ENCODE measurements at places on chromosomes 3 and 15. TPM values are rescaled to one million over a fixed set of nuclear protein-coding genes. Genes with fewer than 3 reads are reported as not detected.

The IL17RC gene
- total RNA-seq: 0.27 TPM

The ALS2CL gene
- 1.4 TPM for total RNA-seq

The SHC4 gene
- total RNA-seq: 1.7 TPM

The SERINC4 gene
- total RNA-seq: 0.24 TPM

The ACKR4 gene
- total RNA-seq: not detected

GRCh38 chr3:96852849-96853248 lies 38.5 kb downstream of the EPHA6 start:
- DNase-seq: no peak

DNA sequence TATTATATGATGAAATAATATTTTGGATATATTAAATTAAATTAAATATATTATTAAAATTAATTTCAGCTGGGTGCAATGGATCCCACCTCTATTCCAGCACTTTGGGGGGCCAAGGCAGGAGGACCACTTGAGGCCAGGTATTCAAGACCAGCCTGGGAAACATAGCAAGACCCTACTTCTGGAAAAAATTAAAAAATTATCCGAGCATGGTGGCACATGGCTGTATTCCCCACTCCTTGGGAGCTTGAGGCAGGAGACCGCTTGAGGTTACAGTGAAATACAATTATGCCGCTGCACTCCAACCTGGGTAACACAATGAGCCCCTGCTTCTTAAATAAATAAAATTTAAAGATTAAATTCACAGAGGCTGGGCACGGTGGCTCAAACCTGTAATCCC lies 61.4 kb downstream of the SH3BP5 start:
- DNase-seq: no peak

DNA sequence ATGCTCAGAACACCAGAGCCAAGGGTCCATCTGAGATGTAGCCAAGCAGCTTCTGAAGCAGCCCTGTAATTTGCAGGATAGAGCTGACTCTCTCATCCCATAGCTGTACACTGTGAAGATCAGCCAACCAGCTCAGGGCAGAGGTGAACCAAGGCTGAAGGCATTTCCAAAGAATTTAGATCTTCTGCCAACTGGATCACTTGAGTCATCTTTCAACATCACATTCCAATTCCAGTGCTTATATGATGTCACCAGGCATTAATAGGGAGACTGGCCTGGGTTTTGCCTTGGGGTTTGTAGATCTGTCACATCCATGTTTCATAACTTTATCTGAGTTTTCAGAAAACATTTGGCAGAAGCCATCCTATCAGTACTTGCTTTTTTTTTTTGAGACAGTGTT lies 98.2 kb downstream of the NR2F2 start:
- DNase-seq: no peak

- DNase-seq: peak; percentile 7
These were observed 57.5 kb upstream of the SIN3A start for GRCh38 chr15:75508840-75509532.

DNA sequence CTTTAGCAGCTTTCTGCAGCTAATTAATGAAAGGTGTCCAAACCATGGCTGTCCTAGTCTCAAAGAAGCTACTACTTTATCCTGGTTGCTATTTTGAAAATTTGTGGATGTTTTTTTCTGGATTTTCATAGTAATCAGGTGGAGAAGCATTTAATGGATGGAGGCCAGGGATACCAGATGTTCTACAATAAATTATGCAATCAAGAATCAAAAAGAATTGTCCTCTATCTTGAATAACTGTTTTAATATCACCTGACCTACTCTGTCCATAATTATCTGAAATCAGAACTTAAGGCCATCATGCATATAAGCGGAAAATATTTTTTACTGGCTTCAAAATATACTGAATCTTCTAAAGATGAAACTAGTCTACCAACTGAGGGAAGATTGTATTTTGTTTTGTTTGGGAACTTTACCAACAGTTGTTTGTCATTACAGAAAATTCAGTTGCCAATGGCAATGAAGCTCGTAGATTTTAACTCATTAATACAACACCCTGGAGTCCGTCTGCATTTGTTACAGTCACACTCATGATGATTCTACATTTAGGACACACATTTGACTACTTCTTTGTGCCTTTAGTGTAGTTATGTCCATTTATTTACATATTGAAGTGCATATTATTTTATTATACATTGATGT lies 762.3 kb upstream of the GRM7 start:
- DNase-seq: no peak
